ENCODE measurements at places on chromosomes 12 and 14. TPM values are rescaled to one million over a fixed set of nuclear protein-coding genes. Genes with fewer than 3 reads are reported as not detected.

CRACR2A gene
- not detected for total RNA-seq

AQP6 gene
- not detected for total RNA-seq

RERG gene
- total RNA-seq, result 16.5 TPM

DNA sequence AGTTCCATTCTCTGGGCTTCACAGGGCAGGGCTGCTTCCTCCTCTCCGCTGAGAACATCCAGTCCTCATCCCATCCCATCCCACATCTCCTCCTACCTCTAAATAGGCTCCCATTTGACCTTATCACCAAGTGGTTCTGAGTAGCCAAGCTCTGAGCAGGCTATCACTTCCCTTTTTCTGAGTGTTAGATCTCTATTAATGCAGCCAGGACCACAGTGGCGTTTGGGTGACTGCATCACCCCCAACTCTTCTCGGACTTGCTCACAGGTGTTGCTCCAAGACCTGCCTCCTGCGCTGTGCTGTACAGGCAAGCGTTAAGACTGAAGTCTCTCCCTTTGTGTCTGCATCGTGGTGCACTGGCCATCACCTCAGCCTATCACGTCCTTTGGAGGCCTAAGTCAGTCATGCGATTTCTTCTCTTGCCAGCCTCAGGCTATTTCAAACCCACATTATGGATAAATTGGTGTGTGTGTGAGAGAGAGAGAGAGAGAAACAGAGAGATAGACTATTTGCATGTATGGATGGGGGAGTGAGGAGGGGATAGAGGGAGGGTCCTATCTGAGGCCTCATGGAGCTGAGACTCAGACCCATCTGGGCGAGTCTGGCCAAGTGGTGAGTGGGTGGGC is 12.4 kb upstream of the HHIPL1 start:
- DNase-seq, result no peak

FUT8 gene
- 17.1 TPM for total RNA-seq

GRCh38 chr14:73726025-73726961 is 12.1 kb upstream of the PNMA1 start:
- DNase-seq, result no peak

DNA sequence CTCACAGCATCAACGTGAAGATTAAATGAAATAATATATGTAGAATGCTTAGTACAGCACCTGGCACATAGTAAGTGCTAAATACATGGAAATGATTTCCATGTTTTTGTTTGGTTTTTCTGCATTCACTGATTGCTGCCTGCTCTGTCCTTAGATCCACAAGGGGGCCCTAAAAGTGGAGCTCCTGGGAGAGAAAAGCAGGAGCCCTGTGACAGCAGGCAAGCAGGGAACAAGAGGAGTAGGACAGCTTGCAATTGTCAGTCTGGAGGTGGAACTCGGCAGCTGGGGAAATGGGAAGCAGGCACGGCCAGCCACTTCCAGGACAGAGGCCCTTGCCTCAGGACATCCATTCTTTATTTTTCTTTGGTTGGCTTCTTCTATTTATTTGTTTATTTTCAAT is 292.9 kb downstream of the BMP4 start:
- DNase-seq, result peak; percentile 26

GLT1D1 gene
- not detected for total RNA-seq

DNA sequence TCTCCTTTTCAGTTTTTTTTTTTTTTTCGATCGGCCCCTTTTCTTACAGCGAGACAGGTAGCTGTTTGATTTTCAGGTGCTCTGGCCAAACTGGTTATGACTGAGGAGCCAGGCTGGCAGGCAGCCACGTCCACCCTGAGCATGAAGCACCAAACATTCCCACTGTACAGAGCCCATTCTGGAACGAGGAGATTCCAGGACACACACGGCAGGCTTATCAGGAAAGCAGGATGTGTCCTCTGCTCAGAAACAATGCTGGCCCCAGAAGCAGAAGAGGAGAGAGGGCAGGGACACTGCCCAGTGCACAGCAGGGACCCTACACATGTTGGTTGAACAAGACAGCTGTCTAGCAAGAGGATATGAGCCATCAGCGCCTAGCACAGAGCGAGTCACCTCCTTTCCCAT is 3.7 kb upstream of the KRT2 start:
- peak; percentile 13 for DNase-seq
